ENCODE measurements at places on chromosomes 12 and 14. TPM values are rescaled to one million over a fixed set of nuclear protein-coding genes. Genes with fewer than 3 reads are reported as not detected.

The KCNK10 gene
- not detected for total RNA-seq

The RAB15 gene
- 2.6 TPM for total RNA-seq

The SPTSSA gene
- 32.0 TPM for total RNA-seq

The CD27 gene
- 0.50 TPM for total RNA-seq

The REC8 gene
- total RNA-seq = 31.4 TPM

The ITPR2 gene
- 39.0 TPM for total RNA-seq

The STON2 gene
- total RNA-seq = 21.5 TPM

The SMCO2 gene
- not detected for total RNA-seq

The DNAJC22 gene
- 1.8 TPM for total RNA-seq

The CAPZA3 gene
- total RNA-seq = not detected

The CDCA3 gene
- total RNA-seq = 0.47 TPM

The CFAP251 gene
- 15.3 TPM for total RNA-seq

The CLEC4E gene
- total RNA-seq = 37.8 TPM

The OR10AD1 gene
- total RNA-seq = not detected

The FBLN5 gene
- 282 TPM for total RNA-seq

The FAM181A gene
- total RNA-seq = not detected

The STAT2 gene
- 256 TPM for total RNA-seq

All from omental fat pad (tissue), 4 donors.